Substantia nigra (tissue), 51 donors: ENCODE measurements at places on chromosomes 5 and 9.

DNA sequence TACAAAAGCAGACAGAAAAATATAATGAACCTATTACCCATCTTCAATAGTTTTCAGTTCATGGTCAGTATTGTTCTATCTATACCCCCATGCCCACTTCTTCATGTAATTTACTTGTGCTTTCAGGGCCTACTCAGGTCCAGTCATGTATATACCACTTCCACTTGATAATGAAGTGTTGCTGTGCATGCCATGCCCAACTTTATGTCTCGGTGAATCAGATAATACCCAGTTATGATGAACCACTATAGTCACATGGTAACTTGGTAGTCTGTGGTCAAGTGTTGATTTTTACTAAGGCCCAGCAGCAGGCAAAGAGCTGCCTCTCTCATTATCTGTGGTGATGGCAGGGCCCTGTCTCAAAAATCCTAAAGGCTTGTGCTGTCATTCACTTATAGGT, 70.7 kb upstream of the IL33 start:
- DNase-seq: no peak

- no peak for DNase-seq
Measured at GRCh38 chr9:69292078-69292477, 32.9 kb upstream of the ENTREP1 start.

GRCh38 chr9:127758843-127759242, 19.6 kb downstream of the SH2D3C start:
- no peak for DNase-seq

GRCh38 chr5:31291323-31291854, 97.9 kb downstream of the CDH6 start:
- no peak for DNase-seq

GRCh38 chr9:33381231-33381791, 21.1 kb downstream of the AQP7 start:
- no peak for DNase-seq

DNA sequence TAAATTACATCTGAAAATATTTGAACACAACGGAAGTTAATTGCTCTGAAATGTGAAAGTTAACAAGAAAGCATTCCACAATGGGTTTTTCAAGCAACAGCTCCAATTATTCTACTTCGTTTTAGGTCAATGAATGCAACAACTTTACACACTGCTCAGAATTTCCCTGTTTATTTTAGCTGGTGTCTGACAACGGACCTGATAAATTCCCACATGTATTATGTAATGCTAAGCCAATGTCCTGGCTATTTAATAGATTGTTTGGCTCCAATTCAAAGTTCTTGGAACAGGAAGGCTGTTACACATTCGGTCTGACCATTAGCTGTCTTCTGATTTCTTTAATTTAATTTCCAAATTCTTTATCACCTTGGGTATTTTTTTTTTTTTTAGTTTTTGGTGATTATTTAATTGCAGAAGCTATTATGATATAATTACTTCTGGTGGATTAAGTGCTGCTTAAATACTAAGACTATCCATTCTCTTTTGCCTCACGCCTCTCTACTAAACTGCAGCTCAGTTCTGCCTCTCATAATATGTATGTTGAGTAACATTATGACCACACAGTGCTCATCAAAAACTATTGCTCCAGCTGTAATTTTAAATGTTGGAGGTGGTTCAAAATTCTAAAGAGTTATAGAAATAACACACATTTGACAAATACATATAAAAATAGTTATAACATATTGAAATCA, 57.9 kb downstream of the MEF2C start:
- DNase-seq: no peak

DNA sequence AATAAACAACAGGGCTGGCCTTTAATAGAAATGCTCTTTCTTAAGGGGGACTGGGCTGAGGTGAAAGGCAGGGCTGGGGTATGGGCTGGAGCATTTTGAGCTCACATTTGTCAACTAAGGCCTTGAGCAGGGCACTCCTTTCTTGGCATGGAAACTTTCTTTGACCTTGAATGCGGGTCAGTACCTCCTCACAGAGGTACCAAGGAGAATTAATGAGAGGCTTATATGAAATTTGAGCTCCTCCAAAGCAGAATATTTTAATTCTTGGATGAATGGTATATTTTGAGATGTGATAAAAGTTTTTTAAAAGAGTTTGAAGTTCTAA, 3.1 kb downstream of the CYSTM1 start:
- no peak for DNase-seq

DNA sequence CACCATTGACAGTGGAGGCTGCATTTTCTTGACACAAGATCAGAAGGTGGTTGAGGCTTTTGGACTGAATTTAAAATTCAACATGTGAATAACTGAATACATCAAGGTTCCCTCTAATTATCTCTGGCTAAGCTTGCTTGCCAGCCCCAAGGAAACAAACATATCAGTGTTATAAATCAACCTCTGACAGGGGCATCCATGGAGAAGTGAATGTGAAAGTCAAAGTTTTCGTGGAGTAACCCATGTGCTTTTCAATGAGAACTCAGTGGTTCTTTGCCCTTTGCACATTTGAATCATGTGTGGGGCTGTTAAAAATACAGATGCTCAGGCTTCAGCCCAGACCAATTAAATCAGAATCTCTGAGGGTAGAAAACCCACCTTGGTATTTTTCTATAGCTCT, 128.9 kb downstream of the LRRC70 start:
- DNase-seq: no peak

GRCh38 chr9:1083325-1083913, 33.3 kb downstream of the DMRT2 start:
- DNase-seq: peak; percentile 18

DNA sequence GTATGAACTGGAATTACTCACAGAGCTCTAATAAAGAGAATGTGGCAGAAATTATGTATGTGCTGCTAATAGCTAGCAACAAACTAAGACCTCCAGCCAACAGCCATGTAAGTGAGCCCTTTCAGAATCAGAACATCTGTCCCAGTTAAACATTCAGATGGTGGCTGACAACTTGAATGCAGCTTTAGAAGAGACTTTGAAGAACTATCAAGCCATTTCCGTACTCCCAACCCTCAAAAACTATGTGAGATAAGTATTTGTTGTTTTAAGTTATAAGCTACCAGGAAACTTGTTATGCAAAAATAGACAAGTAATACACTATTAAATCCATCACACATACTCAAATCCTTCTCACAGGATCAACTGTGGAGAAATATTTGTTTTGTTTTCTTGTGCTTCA, 205.2 kb upstream of the EDIL3 start:
- DNase-seq: no peak

- DNase-seq: no peak
Measured at GRCh38 chr9:112283582-112284253, 49.7 kb downstream of the PTBP3 start.

DNA sequence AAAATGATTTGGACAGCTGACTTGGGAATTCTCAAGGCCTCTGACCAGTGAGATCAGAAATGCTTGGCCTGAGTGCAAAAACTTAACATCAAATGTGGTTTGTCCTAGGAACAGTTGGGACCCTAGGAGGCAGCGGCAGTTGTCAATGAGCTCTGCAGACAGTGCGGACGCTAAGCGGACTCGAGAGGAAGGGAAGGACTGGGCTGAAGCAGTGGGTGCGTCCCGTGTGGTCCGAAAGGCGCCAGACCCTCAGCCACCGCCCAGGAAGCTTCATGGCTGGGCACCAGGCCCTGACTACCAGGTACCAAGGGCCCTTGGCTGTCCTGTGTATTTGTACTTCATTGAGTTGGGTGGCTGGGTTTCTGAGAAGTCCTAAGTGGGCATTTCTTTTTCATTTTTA, 43.7 kb upstream of the POMT1 start:
- no peak for DNase-seq

- DNase-seq: no peak
Measured at GRCh38 chr9:73647560-73647959, 495.9 kb downstream of the ANXA1 start.

DNA sequence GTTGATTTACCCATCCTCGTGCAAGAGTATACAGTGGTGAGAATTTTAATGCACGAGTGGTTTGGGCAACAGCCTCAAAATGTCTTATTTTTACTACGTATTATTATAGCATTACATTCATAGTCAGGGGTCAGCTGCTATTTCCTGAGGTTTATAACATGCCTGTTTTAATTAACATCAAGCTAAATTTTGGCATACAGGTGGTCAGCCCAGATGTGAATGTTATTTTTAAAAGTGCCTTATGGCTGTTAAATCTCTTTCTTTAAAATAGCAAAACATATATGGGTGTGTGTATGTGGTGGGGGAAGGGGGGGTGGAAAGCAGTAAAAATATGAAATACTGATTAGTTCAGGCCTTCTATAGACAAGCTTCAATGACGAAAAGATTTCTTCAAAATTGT, 424.5 kb upstream of the CLINT1 start:
- no peak for DNase-seq

- no peak for DNase-seq
Measured at GRCh38 chr5:10699281-10699874, 61.7 kb downstream of the DAP start.

- no peak for DNase-seq
Measured at GRCh38 chr5:14483504-14484157, 98.0 kb upstream of the OTULINL start.

DNA sequence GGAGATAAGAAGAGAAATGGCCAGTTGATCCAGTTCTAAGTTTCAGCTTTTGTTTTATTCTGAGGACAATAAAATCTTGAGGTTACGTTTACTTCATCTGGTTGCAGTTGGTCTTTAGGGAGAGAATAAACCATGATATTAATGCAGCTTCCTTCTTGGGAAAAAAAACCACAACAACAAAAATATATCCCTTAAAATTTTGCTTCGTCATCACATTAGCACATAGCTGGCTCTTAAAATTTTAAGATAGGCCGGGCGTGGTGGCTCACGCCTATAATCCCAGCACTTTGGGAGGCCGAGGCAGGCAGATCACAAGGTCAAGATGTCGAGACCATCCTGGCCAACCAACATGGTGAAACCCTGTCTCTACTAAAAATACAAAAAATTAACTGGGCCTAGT, 86.4 kb downstream of the EQTN start:
- DNase-seq: no peak

- DNase-seq: no peak
Measured at GRCh38 chr9:1536522-1537170, 478.5 kb upstream of the SMARCA2 start.

- no peak for DNase-seq
Measured at GRCh38 chr9:75358846-75359245, 270.5 kb downstream of the OSTF1 start.

DNA sequence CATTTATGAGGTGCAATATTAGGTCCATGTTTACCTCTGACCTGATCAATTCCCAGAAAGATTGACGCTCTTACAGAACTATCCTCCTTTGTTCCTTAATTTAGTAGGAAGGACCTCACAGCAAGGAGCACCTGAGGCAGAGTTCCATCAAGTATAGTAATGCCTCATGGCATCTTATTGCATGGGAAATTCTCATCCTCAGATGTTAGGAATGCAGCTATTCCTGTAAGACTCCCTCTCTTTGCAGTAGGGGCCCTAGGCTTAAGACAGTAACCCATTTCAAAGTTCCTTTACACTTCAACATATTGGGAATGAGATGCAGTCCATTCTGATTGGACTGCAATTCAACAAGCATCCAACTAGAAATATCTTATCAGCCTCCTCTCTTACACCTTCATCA, 69.8 kb downstream of the SLCO4C1 start:
- no peak for DNase-seq

DNA sequence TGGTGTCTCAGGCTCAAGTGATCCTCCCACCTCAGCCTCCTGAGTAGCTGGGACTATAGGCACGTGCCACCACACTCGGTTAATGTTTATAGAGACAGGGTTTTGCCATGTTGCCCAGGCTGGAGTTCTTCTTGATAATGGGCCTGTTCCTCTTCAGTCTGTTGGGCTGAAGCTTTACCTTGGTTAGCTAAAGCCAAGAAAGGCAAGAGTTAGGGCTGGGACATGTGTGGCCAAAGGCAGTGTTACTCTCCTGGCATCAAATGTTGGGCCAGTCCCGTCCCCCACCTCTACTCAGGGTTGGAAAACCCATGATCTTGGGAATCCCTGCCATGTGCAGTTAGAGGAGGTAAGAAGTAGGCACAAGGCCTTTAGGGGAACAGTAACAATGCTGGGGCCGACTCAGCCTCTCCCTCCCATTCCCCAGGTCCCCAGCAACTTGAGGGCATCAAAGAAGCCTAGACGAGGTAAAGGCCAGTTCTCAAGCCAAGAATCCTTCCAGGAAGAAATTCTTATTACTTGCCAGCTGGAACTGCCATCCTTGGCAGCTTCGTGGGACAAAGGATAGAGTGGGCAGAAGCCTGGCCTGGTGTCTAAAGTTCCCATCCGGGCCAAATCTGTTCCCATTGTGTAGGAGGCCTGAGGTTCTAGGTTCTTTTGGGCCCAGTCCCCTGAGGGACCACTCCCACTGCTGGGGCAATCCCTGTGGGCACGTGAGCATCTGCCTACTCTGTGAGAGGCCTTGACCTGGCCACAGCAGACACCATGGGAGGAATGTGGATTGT, 4.5 kb downstream of the EGR1 start:
- no peak for DNase-seq

- no peak for DNase-seq
Measured at GRCh38 chr5:54383225-54383901, 72.1 kb upstream of the HSPB3 start.

DNA sequence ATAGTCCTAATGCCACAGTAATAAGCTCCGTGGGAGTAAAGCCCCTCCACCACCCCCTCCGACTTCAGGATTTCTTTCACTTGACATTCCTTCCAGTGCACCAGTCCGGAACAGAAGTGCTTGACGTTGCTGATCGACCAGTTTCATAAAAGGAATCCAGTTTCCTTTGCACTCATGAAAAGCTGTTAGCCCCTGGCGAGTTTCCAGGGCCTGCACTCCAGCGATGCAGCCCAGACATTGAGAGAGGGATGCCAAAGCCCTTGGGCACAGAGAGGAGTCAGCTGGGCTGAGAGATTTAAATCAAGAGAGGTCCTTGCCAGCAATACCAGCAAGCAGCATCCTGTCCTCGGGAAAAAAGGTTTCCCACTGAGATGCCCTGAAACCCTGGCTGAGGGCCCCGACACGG, 170.1 kb downstream of the GABBR2 start:
- no peak for DNase-seq

- no peak for DNase-seq
Measured at GRCh38 chr5:83513491-83513890, 41.9 kb downstream of the VCAN start.

- no peak for DNase-seq
Measured at GRCh38 chr5:181114844-181115778, 15.9 kb downstream of the OR2V1 start.

DNA sequence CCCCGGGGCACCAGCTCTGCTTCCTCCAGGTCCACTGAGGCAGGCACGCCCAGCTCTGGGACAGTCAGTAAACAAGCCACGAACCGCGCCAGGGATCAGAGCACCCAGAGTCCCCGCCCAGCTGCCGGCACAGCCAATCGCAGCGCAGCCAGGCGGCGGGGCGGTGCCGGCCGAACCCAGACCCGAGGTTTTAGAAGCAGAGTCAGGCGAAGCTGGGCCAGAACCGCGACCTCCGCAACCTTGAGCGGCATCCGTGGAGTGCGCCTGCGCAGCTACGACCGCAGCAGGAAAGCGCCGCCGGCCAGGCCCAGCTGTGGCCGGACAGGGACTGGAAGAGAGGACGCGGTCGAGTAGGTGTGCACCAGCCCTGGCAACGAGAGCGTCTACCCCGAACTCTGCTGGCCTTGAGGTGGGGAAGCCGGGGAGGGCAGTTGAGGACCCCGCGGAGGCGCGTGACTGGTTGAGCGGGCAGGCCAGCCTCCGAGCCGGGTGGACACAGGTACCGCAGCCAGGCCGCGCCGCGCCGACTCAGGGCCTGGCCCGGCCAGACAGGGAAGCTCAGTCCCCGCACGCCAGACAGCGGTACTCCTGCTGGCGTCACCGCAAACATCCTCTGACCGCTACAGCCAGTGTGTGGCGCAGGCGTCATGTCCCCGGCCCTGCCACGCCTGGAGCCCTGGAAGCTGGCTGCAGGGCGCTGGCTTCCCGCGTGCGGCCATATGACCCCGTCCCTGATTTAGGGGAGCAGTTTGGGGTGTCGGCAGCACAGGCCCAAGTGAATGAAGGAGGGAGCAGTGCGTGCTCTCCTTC, at the start of gene CTSL:
Gene CTSL (plus strand): TSS at position 220 of the 810 bp plus-strand sequence. CDS start 1,485 bp downstream, outside the sequence.
- peak; percentile 95 for DNase-seq
